ENCODE measurements at places on chromosomes 6 and 20.

GRCh38 chr6:31836047-31836473, 8.5 kb downstream of the HSPA1B start:
- DNase-seq: no peak

DNA sequence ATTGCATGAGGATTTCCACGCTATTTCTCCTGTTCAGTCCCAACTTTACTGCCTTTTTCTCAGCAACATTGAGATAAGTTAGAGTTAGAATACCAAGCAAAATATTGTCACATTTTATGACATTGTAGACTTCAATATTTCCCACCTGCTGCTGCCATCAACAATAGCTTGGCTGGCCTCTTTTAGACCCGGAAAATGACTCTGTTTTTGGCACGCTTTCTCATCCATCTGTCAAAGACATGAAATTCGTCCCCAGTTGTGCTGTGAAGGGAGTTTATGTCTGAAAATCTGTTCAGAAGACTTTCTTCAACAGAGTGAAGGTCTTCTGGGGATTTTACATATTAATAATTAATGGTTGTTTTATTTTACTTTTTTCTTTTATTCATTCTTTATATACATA, 857.3 kb downstream of the FRK start:
- DNase-seq: no peak

- no peak for DNase-seq
Measured at GRCh38 chr6:3310703-3311102, 52.0 kb downstream of the PSMG4 start.

GRCh38 chr6:135831016-135831415, 20.5 kb upstream of the PDE7B start:
- no peak for DNase-seq

DNA sequence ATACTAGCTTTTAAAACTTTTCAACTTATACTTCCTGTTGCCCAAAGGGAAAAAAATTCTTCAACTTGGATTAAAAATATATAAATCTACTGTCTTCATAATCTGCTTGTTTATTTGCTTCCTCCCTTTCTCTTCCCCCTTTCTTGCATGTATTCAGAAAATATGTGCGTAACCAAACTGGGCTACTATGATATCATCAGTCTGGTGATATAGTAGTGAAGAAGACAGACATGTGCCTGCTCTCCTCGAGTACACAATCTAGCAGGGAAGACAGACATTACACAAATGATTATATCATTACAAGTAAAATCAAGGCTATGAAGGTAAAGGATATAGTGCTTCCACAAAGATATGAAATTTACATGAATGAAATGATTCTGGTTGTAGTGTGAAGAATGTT, 31.0 kb downstream of the IBTK start:
- DNase-seq: no peak

GRCh38 chr20:25470045-25470444, 62.6 kb downstream of the GINS1 start:
- DNase-seq: no peak

GRCh38 chr6:144278659-144279314, 6.3 kb upstream of the UTRN start:
- DNase-seq: no peak

- DNase-seq: no peak
Measured at GRCh38 chr6:113414511-113414910, 442.6 kb upstream of the MARCKS start.

DNA sequence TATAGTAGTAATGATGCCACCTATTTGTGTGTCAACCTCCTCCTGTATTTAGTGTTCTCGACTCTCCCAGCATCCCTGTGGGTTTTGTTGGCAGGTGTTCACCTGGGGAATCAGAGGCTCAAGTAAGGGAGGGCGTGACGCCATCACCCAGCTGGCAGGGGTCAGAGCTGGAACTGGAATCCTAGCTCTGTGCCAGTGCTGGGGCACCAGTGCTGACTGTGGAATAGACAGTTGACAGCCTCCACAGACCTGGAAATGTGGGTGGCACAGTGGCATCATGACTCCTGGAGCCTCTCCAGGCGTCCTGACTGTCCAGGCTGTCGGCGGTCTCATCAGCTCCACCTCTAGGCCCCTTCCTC, 102.8 kb downstream of the SYCP2 start:
- DNase-seq: no peak

- no peak for DNase-seq
Measured at GRCh38 chr6:94414041-94414440, 994.7 kb upstream of the EPHA7 start.

DNA sequence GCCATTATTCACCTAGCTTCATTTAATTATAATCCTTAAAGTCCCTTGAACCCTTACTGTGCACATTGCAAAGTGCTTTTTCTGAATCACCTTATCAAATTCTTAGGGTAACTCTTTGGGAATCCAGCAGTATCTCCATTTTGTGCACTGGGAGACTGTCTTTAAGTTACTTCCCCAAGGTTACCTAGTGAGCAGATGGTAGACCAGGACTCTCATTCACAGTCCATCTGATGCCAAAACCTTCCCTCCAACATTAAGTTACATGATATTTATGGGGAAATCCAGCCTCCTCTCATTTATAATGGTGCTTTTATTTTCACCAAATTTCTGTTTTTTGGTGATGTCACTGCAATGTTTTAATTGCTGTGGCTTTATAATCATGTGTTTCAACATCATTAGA, 75.7 kb downstream of the NCOA7 start:
- DNase-seq: no peak

- no peak for DNase-seq
Measured at GRCh38 chr6:40251637-40252300, 317.5 kb upstream of the MOCS1 start.

DNA sequence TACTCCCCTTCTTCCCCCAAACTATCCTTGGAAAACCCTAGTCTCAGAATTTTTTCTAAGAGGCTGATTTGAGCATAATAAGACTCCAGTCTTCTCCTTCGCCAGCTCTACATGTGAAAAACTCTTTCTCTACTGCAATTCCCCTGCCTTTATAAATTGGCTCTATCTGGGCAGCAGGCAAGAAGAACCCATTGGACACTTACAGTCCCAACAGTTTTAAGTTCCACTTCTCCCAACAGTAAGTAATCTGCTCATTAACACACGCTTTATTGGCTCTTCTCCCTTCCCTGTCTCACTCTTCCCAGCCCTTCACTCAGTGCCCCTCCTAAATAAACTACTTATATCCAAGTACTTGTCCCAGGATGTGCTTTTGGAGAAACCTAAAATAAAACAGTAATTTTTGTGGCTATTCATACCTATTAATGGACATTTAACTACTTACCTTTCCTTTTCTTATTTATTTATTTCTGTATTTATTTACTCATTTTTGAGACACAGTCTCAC, 11.1 kb upstream of the DDR1 start:
- DNase-seq: no peak

DNA sequence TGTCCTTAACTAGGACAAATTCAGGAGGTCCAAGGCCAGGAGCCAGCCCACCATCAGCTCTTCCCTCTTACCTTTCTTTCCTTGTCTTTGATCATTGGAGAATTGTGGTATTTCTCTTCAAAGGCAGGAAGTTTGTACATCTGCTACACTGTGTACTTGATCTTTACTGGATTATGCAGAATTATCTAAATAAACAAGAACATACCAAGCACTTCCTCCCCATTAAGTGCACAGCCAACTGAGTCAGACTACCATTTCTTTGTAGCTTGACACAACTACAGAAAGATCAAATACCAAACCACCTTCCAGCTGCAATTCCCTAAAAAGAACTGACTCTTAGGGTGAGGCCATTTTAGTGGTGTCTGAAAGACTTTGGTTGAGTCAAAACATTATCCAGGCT, 195.1 kb downstream of the HDGFL1 start:
- no peak for DNase-seq

GRCh38 chr20:16821211-16822089, 73.3 kb downstream of the OTOR start:
- no peak for DNase-seq

GRCh38 chr6:137692806-137693205, 174.3 kb upstream of the TNFAIP3 start:
- no peak for DNase-seq

DNA sequence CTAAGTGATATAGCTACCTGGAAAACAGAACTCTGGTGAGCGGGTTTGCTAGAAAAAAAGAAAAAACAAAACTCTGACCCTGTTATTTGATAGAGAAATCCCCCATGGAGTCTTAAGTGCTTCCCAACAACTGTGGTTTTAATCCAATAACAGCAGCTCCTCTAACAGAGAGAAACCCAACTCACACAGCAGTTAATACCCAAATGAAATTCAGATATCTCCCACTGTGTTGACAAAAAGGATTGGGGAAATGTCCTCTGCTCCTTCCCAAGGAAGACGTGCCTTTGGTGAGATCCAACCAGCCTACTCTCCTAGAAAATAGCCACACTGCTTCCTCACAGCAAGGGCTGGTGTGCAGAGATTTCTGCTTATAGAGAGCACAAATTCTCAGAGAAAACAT, 200.4 kb upstream of the FBXL4 start:
- no peak for DNase-seq

- no peak for DNase-seq
Measured at GRCh38 chr20:53872081-53872541, 198.3 kb downstream of the BCAS1 start.

- no peak for DNase-seq
Measured at GRCh38 chr20:1423625-1424106, 30.8 kb upstream of the FKBP1A start.

DNA sequence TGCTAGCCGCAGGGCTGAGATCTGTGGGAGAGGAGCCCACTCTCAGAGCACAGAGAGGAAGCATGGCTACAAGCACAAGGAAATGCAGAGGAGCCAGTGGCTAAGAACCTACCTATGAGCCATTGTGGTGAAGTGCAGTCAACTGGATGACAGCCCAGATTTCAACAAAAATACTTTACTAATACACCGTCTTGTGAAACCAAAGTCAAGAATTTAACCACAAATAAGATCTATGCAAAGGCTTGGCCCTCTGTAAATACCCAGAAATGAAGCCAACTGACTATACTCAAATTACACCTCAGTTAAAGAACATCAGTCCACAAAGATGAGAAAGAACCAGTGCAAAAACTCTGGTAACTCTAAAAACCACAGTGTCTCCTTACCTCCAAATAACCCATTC, 40.1 kb upstream of the PTCHD4 start:
- DNase-seq: no peak

DNA sequence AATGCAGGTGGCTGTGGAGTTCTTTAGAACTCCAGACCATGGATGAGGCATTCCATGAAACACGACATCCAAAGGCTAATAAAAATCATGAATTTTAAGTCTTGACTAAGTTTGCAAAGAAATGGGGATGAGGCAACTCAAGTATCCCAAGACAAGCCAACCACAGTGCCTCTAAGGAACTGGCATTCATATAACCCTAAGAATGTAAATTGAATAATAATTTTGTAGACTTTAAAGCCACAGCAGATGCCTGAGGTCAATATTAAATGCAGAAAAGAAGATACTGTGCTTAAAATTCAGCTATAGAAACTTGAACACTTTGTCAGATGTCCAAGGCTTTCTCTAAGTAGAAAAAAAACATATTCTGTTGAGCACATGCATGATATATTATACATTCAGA, 54.5 kb downstream of the TFAP2B start:
- no peak for DNase-seq

GRCh38 chr6:110530671-110531070, 54.3 kb upstream of the SLC22A16 start:
- no peak for DNase-seq

DNA sequence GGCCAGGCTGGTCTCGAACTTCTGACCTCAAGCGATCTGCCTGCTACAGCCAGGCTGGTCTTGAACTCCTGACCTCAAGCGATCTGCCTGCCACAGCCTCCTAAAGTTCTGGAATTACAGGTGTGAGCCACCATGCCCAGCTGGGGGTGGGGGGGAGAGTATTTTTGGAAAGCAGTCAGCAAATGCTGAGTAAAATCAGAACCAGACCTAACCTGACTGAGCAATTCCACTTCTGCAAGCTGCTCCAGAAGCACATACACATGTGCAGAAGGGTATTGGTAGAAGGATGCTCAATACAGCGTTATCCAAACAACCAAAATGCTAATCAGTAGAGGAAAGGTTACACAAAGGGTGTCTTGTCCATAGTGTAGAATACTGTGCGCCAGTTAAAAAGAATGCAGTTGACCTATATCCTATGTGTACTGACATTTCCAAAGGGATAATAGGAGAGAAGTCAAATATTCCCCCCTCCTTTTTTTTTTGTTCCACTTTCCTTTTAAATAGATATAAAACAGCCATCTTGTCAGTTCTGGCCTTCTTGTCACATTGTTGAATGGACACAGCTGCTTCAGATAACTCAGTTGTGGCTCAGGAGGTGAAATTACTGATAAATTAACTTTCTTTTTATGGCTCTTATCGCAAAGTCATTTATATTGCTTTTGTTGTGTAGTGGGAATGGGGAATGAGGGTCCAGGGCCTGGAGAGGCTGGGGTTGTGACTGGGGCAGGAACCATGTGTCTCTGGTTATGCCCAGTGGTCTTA, 74.6 kb downstream of the DTD1 start:
- no peak for DNase-seq

DNA sequence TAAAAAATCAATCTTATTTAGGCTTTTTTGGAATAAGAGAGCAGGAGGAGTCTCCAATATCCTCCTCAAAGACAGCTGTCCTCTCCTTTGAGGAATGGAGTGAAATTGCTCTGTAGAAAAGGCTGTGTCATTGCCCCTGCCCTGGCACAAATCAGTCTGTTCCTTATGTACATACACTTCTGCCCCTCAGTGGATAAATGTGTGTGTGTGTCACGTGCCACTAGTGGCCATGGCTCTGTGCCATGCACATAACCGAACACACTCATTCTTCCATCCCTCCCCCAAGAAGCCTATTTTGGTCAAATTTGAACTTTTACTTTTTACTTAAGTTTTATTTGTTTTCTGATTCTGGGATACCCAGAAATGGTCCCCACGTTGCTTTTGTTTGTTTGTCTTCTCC, 49.2 kb downstream of the ANKS1A start:
- DNase-seq: no peak

DNA sequence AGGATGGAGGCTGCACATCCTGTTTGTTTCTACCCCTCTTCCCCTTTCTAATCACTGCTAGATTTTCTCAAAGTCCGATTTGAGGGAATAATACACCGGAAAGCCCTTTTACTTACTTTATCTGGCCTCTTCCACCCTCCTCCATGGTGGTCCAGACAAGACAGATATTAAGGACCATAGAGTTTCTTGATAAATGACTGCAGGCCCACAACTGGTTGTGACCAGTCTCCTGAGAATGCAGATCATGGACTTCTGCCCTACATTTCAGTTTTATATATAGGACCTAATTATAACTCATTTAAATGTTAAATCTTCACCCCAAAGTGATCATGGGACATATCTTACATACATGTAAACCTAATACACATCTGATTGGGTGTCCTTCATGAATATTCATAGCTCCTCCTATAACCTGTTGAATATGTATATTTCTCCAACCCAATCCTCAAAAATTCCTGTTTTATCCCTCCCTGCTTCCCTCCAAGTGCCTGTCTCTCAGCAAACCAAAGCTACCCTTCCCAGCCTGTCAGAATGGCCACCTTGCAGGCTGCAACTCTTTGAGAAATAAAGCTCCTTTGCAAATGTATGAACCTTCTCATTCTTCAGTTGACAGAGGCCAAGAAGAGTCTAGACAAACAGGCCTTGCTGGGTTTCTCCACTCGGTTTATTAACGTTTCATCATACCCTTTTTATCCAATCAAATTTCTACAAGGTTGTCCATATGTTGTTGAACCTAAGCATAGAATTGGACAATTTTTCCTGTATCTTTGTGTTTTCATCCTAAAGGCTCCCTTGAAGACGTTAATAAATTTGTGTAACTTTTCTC, 133.1 kb downstream of the HFE start:
- DNase-seq: no peak

Measured in C1 segment of cervical spinal cord (tissue), 14 donors.